Neural cell (in vitro differentiated cells): ENCODE measurements at places on chromosomes 4 and X. TPM values are rescaled to one million over a fixed set of nuclear protein-coding genes. Genes with fewer than 3 reads are reported as not detected.

Gene SSX4B
- not detected in 2 replicates for polyA plus RNA-seq

Gene TCEAL6
- not detected in 2 replicates for polyA plus RNA-seq

Gene CD38
- polyA plus RNA-seq: 0.21 TPM in 1 of 2 replicates, not detected in the other

Gene FAM114A1
- polyA plus RNA-seq: 0.32 TPM in 1 of 2 replicates, not detected in the other

Gene PRRG3
- not detected in 2 replicates for polyA plus RNA-seq

Gene MGARP
- polyA plus RNA-seq: 1.3 and 1.9 TPM in 2 replicates

Gene SMIM31
- polyA plus RNA-seq: not detected in 2 replicates

Gene RPA4
- not detected in 2 replicates for polyA plus RNA-seq

Gene PABPC5
- 1.6 and 2.7 TPM in 2 replicates for polyA plus RNA-seq

Gene RTL9
- 0.56 and 0.58 TPM in 2 replicates for polyA plus RNA-seq

Gene SYTL5
- 0.80 and 1.0 TPM in 2 replicates for polyA plus RNA-seq

Gene ANK2
- polyA plus RNA-seq: 52.0 and 54.8 TPM in 2 replicates

Gene GPRIN3
- 7.0 and 7.2 TPM in 2 replicates for polyA plus RNA-seq

Gene CT83
- not detected in 2 replicates for polyA plus RNA-seq

Gene CLDN22
- not detected in 2 replicates for polyA plus RNA-seq

Gene PRAF2
- polyA plus RNA-seq: 7.3 and 10.8 TPM in 2 replicates
